ENCODE measurements at places on chromosomes 3 and 15. TPM values are rescaled to one million over a fixed set of nuclear protein-coding genes. Genes with fewer than 3 reads are reported as not detected.

THSD4 gene
- 58.7 TPM for total RNA-seq

STOML1 gene
- 9.7 TPM for total RNA-seq

NEO1 gene
- total RNA-seq, result 27.5 TPM

GUCA1C gene
- total RNA-seq, result not detected

PARP3 gene
- 33.6 TPM for total RNA-seq

ACSBG1 gene
- 2.0 TPM for total RNA-seq

VWA5B2 gene
- total RNA-seq, result 0.88 TPM

FETUB gene
- total RNA-seq, result not detected

DNA sequence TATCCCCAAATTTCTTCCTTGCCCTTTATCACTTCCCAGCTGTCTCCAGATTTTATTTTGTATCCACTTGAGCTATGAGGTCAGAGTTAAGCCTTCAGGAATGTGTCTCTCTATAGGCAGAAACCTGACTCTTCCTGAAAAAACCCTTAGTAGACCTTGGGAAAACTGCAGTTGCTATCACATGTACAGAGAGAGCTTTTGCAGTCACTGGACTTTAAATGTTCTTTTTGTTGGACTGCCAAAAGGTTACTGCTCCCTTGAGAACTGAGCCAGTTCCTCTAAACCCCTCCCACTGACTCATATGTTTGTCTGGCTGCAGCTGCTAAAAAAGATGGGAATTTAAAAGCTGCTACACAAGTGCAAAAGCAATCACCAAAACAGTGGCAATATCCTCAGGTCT is 169.1 kb upstream of the CCDC54 start:
- H3K27ac ChIP-seq, result peak overlapping the region; percentile 2
- no peak overlapping the region for H3K4me3 ChIP-seq
- H3K36me3 ChIP-seq, result no peaks in the 10 kb centered on the region
- DNase-seq, result no peak

GRCh38 chr3:150543531-150543930 is 2.8 kb downstream of the SERP1 start:
- H3K4me3 ChIP-seq, result no peak overlapping the region
- H3K27me3 ChIP-seq, result no peaks in the 10 kb centered on the region
- no peak overlapping the region for H3K27ac ChIP-seq
- H3K4me1 ChIP-seq, result no peaks in the 10 kb centered on the region
- H3K36me3 ChIP-seq, result no peaks in the 10 kb centered on the region

DNA sequence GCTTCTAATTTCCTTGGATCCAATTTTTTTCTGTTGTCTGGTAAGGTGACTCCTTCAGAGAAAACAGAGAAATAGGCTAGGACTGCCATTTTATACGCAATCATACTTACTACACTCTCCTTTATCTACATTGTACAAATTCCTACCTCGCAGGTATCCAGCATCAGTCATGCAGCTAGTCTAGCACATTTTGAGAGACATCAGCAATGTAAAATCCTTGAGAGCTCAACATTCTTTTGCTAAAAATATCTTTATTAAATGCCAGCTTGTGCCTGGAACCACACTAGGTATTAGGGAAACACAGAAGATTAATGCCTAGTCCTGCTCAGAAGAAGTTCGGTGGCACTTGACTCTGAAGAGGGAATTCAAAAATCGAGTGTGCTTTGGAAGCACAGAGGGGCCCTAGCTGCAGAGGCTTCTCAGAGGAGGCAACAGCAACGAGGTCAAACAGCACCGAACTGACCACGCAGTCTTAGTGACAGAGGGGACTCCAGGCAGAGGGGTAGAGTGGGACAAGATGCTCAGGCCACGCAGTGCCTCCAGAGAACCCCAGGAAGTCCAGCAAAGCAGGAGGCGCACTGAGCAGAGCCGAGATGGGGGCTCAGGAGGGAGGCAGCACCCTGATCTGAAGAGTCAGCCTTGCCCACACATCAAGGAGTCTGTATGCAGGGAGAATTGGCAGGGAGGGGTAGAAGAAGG is 3.5 kb downstream of the FAM174B start:
- no peak overlapping the region for H3K27ac ChIP-seq
- H3K27me3 ChIP-seq, result no peaks in the 10 kb centered on the region
- no peaks in the 10 kb centered on the region for H3K36me3 ChIP-seq
- H3K4me1 ChIP-seq, result no peaks in the 10 kb centered on the region
- peak overlapping the region; percentile 21 for H3K4me3 ChIP-seq

- H3K36me3 ChIP-seq, result no peaks in the 10 kb centered on the region
- no peaks in the 10 kb centered on the region for H3K4me1 ChIP-seq
- no peak overlapping the region for H3K27ac ChIP-seq
- H3K4me3 ChIP-seq, result no peak overlapping the region
Observed at GRCh38 chr3:100811779-100812507, 102.6 kb downstream of the TFG start.

DNA sequence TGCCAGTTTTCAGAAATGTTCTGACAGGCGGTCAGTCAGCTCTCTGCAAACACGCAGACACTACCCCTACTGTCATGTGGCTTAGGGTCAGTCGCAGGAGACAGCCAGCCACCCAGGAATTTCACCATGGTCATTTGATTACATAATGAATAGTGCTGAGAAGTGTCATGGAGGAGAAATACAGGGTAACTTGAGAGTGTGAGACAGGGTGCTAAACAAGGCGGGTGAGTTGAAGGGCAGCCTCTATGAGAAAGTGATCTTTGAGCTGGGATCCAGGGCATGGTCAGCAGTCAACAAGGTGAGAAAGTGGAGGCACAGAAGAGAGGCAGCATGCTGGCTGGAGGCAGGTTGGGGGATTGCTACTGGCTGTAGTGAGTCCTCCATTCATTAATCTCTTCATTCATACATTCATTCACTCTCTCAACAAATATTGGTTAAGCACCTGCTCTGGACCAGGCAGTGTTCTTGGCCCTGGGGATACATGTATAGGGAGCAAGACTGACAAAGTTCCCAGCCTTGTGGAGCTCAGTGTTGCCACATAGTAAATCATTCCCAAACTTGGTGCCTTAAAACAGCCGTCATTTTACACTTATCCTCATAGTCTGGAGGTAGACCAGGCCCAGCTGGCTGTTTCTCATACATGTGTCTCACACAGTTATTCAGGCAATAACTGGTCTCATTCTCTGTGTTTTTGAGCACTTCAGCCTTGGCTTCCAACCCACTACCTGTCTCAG is 14.8 kb downstream of the PXYLP1 start:
- H3K27me3 ChIP-seq, result no peaks in the 10 kb centered on the region
- H3K4me3 ChIP-seq, result no peak overlapping the region
- no peaks in the 10 kb centered on the region for H3K36me3 ChIP-seq

DNA sequence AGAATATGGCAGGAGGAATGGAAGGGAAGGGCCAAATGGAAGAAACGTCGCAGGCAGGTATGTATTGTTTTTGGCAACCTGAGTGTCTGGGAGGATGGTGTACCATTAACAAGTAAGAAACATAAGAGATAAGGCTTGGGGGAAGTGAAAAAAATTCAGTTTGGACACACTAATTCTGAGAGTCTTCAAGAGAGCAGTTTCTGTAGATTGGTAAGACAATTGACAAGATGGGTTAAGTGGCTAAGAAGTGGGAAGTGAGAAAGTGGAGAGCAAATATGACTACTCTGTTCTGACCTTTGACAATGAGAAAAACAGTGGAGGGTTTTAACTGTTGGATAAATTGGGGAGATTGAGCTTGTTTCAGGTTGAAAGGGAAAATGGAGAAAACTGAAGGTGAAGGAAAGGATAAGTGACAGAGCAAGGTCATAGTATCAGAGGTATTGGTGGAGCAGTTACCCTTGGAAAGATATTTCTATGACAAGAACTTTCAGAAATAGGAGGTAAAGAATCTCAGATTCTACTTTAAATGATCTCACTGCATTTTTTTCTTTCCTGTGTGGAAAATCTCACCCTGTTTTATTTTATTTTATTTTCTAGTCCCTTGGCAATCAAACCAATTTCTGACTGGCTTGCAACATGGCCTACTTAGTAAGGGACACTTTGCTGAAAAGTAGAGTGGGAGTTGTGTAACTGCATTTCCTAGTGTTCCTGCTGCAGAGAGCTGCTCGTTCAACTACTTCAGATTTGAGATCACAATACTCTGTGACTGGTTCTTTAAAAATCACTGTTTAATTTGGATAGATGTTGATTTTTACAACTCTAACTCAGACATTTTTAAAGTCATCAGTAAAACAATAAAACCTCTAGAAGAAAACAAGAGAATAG is 23.1 kb upstream of the GABPB1 start:
- no peak for DNase-seq
- H3K4me3 ChIP-seq, result no peak overlapping the region
- no peaks in the 10 kb centered on the region for H3K36me3 ChIP-seq
- no peak overlapping the region for H3K27ac ChIP-seq
- no peaks in the 10 kb centered on the region for H3K27me3 ChIP-seq

GRCh38 chr3:4494895-4495264 is 1.7 kb downstream of the ITPR1 start:
- no peak for DNase-seq
- H3K27me3 ChIP-seq, result no peaks in the 10 kb centered on the region
- H3K4me1 ChIP-seq, result no peaks in the 10 kb centered on the region
- no peaks in the 10 kb centered on the region for H3K36me3 ChIP-seq

DNA sequence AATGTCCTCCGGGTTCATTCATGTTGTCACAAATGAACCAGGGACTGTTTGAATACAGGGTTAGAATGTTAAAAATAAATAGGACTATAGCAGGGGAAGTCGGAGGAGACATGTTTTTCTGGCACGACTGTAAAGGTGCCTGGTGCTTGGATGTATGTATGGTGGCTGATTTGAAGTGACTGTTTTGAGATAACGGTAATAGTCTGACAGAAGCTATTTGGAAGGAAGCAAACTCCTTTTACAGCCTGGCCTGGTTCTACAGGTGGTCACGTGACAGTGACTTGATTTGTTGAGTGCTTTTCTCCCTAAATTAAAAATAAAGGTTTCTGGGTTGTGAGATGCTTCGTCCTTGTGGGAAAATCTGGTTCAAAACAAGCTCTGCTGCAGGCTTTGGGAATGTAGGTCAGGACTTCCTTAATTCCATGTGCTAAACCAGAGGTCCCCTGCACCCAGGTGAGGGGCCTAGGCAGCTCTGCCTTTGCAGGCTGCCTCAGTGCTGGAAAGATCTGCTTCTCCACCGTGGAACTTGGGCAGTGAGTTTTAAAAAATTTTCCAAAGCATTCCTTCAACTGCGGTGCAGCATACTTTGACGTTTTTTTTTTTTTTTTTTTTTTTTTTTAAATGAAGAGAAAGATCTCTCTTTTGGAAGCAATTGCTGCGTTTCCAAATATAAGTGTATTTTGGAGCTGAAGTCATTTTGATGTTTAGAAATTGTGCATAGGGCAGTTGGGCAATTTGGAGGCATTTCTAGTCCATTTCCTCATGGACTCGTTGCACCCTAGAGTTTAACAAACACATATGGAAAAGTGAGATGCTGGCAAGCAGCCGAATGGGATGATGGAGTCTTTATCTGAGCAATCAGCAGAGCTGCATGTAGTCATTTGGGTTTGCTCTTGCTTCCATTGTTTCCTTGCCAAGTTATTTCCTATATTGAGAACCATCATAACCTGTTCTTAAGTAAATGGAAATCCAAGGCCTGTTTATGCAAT is 30.9 kb downstream of the ITPR1 start:
- no peak for DNase-seq
- H3K27ac ChIP-seq, result peak overlapping the region; percentile 53
- H3K36me3 ChIP-seq, result no peaks in the 10 kb centered on the region
- H3K27me3 ChIP-seq, result no peaks in the 10 kb centered on the region
- no peak overlapping the region for H3K4me3 ChIP-seq

GRCh38 chr3:126309861-126310655 is 47.1 kb downstream of the KLF15 start:
- no peaks in the 10 kb centered on the region for H3K36me3 ChIP-seq
- DNase-seq, result no peak
- H3K4me3 ChIP-seq, result no peak overlapping the region
- no peak overlapping the region for H3K27ac ChIP-seq

DNA sequence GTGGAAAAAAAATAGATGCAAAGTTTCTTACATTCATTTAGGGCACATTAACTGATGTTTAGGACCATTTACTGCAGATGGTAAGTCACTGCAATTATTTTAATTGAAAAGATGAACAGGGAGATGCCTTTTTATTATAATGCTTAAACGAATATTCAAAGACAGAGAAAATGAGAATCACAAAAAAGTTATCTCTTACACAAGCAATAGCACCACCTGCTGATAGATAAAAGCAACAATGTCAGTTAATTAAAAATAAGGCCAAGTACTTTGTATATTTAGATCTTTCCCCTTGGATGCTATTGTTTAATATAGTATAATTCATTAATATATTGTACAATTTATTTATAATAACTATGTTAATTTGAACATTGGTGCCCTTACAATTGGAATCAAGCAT is 55.9 kb downstream of the IFT80 start:
- H3K4me1 ChIP-seq, result no peaks in the 10 kb centered on the region
- no peaks in the 10 kb centered on the region for H3K36me3 ChIP-seq
- no peak overlapping the region for H3K4me3 ChIP-seq
- H3K27me3 ChIP-seq, result no peaks in the 10 kb centered on the region

GRCh38 chr15:100318880-100319279 is 22.9 kb downstream of the ADAMTS17 start:
- no peak overlapping the region for H3K27ac ChIP-seq
- H3K4me1 ChIP-seq, result no peaks in the 10 kb centered on the region
- H3K4me3 ChIP-seq, result no peak overlapping the region

DNA sequence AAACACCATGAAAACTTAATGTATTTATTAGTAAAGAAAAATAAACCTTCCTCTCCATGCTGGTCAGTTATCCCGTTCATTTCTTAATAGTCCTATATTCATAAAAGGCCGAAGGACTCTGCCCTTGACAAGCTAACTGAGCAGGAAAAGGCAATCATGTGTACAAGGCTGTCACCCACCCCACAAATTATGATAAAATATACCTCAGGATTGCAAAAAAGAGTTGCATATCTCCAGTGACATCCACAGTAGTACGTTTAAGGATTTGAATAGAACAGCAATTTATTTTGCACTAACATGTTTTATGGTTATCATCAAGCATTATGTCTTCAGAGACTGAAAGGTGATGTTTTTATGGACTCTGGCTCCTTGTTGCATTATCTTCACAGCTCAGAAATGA is 157.6 kb downstream of the FOXB1 start:
- H3K27me3 ChIP-seq, result no peaks in the 10 kb centered on the region
- H3K4me1 ChIP-seq, result no peaks in the 10 kb centered on the region
- DNase-seq, result no peak
- no peak overlapping the region for H3K27ac ChIP-seq
- no peaks in the 10 kb centered on the region for H3K36me3 ChIP-seq

- no peaks in the 10 kb centered on the region for H3K4me1 ChIP-seq
- H3K4me3 ChIP-seq, result no peak overlapping the region
- H3K27me3 ChIP-seq, result no peaks in the 10 kb centered on the region
- peaks cover 6% of the 10 kb centered on the region for H3K36me3 ChIP-seq
- DNase-seq, result no peak
- no peak overlapping the region for H3K27ac ChIP-seq
Observed at GRCh38 chr3:28322464-28322863, 26.1 kb upstream of the ZCWPW2 start.

Data from breast epithelium (tissue), 4 donors.